ENCODE measurements at places on chromosomes 2 and 18.

DNA sequence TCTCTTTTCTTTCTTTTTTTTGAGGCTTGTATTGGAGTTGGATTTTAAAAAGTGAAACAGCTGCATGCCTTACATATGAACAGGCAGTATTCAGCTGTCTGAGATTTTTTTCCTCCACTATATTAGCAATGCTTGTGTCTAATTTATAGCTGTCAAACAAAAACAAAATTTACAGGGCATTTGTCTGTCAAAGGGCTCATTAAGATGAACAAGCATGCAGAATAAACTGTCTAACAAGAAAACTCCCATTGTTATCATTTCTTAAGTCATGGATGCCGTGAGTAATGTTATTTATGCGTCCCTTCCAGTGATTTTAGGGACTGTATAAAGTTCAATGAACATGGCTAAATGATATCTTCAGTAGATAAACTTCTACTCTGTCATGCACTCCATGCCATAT lies 674.7 kb downstream of the PLCL1 start:
- DNase-seq, result no peak

- DNase-seq, result no peak
These were observed 111.8 kb downstream of the PRKCE start for GRCh38 chr2:45763255-45763654.

DNA sequence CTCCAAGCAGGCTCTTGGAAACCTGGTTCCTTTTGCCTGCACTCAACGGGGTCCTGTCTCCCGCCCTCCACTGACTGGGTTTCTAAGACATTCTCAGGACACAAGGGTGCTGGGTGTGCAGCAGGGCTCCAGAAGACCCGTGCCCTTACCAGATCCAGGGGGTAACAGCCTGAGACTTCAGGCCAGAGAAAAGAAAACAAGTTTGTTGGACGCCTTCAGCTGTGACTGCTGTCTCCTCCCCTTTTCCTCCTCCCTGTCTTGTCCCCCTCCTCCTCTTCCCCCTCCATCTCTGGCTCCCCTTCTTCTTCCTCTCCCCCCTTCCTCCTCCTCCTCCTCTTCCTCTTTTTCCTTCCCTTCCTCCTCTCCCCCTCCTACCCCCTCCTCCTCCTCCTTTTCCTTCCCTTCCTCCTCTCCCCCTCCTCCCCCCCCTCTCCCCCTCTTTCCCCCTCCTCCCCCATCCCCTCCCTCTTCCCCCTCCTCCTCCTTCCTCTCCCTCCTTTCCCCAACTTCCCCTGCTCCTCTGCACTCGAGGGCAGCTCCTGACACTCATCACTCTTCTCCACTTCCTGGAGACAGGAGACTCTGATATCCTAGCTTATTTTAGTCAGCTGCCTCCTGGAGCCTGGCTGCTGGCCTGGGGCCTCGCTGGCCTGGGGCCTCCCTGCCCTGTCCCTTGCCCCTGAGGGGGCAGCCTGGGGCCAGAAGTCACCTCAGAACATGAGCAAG lies 12.4 kb downstream of the ADRA2B start:
- DNase-seq, result no peak

DNA sequence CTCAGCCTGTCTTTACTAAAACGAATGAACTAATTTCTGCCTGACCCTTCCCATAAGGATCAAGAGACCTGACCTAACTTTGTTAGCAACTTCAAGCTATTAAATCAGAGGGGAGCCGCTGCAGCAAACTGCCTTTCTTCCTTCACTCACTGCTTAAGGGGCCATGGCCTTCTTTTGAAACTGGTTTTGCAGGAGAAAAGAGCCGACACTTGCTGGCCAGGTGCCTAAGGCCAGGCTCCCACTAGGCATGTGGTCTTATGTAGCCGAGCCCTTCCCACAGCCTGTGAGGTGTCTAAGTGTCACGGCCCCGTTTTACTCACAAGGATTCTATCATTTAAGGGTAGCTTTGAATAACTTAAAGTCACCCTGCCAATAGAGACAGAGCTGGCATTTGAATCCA lies 130.8 kb downstream of the ZNF236 start:
- no peak for DNase-seq

DNA sequence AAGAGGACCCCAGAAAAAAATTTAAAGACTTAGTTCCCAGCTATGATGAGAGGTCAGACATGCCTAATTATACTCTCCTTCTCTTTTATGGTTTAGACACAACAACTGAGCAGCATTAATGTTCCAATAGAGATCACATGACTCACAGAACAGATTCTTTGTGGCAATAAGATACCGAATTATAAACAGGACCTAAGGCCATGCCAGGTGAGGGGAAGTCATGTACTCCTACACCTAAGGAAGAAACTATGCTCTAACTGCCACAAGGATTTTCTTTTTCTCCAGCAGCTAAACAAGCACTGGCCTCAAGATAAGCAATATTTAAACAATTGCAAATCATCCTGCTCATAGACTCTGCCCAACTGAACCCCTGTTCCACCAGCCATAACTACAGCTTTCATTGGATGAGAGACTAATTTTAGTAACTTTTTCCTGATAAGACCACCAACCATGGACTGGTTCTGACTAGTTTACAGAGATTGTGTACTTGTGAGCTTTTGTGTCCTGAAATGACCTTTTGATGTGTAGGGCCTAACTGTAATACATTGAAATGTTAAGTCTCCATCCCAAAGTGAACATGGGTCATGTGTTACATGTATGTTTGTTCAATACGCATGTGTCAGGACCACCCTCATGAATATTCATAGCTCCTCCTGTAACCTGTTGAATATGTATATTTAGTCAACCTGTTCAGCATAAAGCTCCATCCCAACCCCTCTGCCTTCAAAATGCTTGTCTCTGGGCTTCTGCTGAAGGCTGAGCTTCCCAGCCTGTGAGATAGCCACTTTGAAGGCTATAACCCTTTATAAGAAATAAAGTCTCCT lies 21.6 kb upstream of the NFE2L2 start:
- DNase-seq, result no peak

GRCh38 chr2:48233005-48233404 lies 296.9 kb upstream of the STON1 start:
- peak; percentile 12 for DNase-seq

GRCh38 chr2:84631047-84631446 lies 114.7 kb downstream of the DNAH6 start:
- no peak for DNase-seq

- no peak for DNase-seq
These were observed 7.3 kb upstream of the DUSP2 start for GRCh38 chr2:96152304-96153161.

DNA sequence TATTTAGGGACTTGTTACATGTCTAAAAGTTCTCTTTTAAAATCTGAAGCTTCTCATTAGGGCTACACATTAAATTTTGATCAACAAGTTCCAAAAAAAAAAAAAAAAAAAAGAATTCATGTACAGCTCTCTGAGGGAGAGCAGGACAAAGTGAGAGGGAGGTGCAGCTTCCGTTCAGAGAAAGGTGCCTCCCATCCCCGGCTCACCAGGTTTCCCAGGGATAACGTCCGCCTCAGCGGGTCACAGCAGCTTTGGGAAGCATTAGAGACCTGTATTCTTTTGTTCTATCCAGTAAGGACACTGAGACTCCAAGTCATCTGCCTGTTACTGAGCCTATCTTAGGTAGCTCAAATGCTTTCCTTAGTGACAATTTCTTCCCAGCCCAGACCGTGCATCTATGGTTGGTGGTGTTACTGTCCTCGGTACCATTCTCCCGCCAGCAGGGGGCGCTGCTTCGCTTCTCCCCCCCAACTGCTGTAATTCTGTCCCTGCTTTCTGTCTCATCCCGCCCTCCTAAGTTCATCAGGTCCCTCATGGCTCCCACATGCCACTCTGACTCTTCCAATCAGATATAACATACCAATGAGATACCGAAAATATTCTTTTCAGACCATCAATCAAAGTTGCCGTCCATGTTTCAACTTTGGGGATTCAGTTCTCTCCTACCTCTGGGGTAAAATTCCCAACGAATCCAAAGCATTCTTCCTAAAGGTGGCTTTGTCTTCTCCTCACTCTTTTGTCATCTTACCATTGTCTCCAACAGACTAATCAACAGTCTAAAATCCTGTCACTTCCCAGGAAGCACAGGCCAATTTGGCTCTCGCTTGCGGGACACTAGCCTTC lies 466.5 kb downstream of the METTL4 start:
- DNase-seq, result peak; percentile 27

DNA sequence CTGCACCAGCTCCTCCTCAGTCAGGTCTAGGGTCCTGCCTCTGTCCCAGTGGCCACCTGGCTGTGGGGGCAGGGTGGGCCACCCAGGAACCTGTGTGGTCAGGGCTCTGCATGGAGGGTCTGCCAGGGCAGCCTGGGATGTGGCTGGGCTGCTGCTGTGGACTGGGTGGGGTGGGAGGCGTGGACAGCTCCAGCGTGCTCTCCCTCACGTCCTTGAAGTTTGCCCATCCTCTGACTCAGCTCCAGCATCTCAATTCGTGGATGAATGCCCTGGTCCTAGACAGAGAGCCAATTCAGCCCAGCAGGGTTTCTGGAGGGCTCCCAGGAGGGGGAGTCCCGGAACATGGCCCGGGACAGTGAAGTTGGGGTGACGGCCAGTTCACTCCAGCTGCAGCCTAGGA lies 64.3 kb upstream of the EPAS1 start:
- DNase-seq, result no peak

DNA sequence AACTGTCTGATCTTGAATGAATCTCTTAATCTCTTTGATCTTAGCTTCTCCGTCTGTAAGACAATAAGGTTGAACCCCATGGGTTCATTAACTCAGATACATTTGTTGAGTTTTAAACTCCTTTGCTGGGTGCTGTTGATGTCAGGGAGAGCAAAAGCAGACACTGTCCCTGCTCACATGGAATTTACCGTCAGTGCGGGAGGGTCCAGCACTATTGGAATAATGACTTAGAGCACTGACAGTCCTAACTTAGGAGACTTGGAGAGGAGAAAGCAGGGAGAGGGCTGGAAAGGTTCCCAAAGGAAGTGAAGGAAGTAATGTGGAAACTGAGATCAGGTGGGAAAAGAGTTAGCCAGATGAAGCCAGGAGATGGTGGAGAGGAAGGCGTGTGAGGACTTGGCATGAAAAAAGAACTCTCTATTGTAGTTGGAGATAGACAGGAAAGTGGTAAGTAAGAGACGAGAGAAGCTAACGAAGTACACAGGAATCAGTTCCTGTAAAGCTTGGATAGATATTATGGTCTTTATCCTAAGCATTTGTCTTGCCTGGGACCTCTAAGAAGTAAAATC lies 141.4 kb upstream of the SERTAD2 start:
- DNase-seq, result no peak

GRCh38 chr2:162403884-162404283 lies 60.0 kb downstream of the GCA start:
- DNase-seq, result no peak

DNA sequence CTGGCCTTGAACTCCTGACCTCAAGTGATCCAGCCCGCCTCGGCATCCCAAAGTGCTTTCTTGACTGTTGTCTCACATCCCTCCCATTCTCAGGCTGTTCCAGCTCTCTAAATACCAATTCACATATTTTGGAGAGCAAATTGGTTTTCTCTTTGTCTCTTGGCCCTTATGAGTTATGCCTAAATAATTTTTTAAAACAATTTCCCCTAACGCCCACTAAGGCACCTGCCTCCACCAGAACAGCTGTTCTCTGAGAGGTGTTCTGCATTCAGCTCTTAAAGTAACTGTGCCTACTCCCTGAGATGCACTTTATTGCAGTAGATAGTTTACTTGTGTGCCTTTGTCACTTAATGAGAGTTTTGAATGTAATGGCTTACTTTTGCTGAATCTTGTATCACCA lies 6.9 kb downstream of the CCDC195 start:
- no peak for DNase-seq

GRCh38 chr2:48414980-48415835 lies 114.7 kb upstream of the STON1 start:
- no peak for DNase-seq

DNA sequence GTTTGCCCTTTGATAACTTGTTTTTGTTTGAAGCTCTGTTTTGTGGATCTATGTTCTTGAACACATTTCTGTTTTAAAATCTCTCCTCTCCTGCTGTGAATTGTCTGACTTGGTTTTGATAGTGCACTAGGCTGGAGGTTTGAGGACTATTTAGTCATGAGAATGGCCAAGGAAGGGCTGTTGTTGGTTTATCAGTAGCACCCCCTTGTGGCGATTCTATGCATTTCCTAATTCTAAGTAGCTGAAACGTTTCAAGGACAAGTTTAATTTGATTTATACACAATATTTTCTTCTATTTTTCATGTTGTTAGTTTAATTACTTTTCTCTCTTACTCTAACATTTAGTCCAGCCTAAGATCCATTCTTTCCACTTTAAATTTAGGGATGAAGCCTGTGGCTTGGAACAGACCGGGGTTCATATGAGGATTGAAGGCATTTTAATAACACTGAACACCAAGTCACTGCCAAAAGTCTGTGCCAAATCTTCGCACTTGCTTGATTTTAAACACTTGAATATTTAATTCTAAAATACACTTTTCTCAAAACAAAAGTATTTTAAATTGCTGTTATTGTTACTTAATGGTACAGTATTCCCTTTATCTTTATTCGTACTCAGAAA lies 166.0 kb downstream of the SOCS6 start:
- DNase-seq, result peak; percentile 7

DNA sequence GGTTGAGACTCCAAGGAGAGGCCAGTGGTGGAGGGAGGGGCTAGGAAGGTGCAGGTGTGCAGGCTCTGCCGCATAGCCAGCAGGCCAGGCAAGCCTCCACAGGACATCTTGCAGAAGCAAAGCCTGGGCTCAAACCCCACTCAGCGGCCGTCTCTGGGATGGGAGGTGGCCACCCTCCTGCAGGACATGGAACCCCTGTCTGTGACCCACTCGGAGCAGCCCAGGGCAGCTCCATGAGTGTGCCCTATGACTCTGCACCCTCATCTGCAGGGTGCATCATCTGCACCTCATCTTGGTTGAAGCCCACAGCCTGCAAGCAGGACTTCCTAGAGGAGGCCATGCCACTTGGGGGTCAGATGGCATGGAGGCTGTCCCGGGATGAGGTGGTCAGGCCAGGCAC lies 46.3 kb downstream of the GPC1 start:
- no peak for DNase-seq

DNA sequence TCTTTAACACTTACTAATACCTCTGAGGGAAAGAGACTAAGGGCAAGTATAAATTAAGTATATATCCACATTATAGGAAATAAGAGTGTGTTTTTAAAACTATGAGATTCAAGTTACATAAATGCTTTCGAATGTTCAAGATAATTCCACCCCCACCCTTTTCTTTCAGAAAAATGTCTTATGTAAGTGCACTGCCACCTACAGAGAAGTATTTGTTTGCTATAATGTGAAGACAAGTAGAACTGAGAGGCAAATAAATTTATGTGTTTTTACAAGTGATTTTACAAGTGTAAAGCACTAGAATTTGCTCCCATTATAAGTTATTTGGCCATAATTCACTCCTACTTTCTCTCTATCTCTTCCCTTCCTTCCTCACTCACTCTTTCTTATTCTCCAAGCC lies 99.9 kb upstream of the CRACDL start:
- no peak for DNase-seq

- no peak for DNase-seq
These were observed 3.7 kb downstream of the RNF138 start for GRCh38 chr18:32095192-32095899.

- DNase-seq, result no peak
These were observed 182.0 kb downstream of the GFPT1 start for GRCh38 chr2:69205076-69205475.

- DNase-seq, result peak; percentile 21
These were observed 13.6 kb upstream of the THADA start for GRCh38 chr2:43609290-43609918.
